ENCODE measurements at places on chromosomes 13 and 19. TPM values are rescaled to one million over a fixed set of nuclear protein-coding genes. Genes with fewer than 3 reads are reported as not detected.

- DNase-seq: peak; percentile 46
Observed at GRCh38 chr13:43159026-43159461, 135.7 kb downstream of the DNAJC15 start.

- DNase-seq: no peak
Observed at GRCh38 chr19:49880162-49880869, 2.8 kb downstream of the TBC1D17 start.

GRCh38 chr19:41689993-41690800, 2.1 kb upstream of the CEACAM7 start:
- no peak for DNase-seq

DNA sequence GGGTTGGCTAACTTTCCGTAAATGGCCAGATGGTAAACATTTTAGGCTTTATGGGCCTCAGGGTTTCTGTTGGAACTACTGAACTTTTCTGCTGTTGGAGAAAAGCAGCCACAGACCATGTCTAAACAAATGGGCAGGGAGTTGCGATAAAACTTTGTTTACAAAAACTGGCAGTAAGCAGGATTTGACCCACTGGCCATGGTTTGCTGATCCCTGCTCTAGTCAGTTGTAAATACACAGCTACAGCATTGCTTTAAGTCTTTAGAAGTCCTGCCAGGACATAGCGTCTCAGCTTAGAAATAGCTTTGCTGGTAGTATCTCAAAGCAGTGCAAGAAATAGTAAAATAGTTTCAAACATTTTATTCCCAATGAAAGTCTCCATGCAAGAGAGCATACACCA, 88.4 kb downstream of the NALCN start:
- no peak for DNase-seq

- peak; percentile 45 for DNase-seq
Observed at GRCh38 chr19:15815306-15815705, at the start of gene OR10H1. OR10H1 (minus strand) TSS chr19:15815664; CDS start chr19:15808037, 7,627 bp downstream.

- no peak for DNase-seq
Observed at GRCh38 chr19:17326595-17326966, 8.1 kb downstream of the ANO8 start.

- peak; percentile 99 for DNase-seq
Observed at GRCh38 chr13:44577236-44578066, 1.3 kb upstream of the TSC22D1 start.

- no peak for DNase-seq
Observed at GRCh38 chr19:18775586-18776287, 15.4 kb downstream of the COMP start.

ZNF761 gene
- total RNA-seq: 9.1 TPM

- no peak for DNase-seq
Observed at GRCh38 chr13:111948811-111949210, 118.1 kb upstream of the SOX1 start.

DNA sequence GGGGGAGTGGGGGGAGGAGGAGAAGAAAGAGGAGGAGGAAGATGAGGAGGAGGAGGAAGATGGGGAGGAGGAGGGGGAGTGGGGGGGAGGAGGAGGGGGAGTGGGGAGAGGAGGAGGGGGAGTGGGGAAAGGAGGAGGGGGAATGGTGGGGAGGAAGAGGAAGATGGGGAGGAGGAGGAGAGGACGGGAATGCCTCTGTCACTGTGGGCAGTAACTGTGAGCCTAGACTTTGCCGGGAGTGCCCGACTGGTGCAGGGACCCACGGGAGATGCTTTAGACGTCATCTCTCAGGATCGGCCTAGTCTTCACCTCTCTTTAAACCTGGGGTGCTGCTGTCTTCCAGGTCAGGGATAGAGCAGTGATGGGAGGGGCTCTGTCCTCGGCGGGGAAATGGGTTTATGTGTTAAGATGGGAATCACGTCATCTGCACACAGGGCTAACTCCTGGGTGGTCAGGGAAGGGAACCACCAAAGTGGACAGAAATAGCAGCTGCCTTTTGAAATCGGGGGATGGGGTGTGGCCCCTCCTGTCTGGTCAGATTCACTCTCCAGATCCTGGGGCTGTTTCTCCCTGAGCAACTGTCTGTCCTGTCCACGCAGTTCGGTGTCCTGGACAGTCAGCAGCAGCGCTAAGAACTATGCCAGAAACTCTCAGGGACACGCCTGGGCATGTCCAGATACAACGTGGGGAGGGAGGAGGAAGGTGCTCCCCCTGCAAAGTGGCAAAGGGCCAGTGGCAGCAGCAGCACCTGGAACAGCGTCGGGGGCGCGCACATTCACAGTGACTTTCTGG, 26.9 kb downstream of the GAS6 start:
- DNase-seq: peak; percentile 56

DNA sequence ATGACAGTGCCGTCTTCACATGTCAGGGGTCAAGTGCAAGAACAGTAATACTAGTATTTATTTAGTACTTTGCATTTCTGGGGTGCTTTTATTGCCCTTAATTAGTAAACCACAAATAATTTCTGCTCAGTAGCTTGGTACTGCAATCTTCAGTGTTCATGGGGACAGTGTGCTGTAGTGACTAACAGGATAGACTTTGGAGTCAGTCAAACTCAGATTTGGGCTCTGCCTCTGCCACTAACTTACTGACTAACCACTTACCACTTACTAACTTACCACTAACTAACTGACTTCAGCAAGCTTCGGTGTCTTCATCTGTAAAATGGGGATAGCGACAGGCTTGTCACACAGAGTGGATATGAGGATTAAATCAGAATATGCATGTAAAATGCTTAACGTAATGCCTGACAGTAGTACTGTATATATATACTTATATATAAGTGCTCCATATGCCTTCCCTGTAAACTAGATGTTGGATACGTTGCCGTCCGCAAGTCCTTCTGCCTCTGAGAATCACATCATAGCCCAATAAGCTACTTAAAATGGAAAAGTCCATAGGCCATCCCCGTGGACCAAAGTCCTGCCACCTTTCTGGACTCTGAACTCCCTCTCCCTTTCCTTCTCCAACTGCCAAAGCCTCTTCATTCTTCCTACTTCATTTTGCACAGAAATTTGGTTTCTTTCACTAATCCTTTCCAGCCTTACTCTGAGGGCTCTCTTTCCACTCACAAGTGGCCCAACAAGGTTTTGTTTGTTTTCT, 158.1 kb downstream of the ZIC5 start:
- no peak for DNase-seq

DNA sequence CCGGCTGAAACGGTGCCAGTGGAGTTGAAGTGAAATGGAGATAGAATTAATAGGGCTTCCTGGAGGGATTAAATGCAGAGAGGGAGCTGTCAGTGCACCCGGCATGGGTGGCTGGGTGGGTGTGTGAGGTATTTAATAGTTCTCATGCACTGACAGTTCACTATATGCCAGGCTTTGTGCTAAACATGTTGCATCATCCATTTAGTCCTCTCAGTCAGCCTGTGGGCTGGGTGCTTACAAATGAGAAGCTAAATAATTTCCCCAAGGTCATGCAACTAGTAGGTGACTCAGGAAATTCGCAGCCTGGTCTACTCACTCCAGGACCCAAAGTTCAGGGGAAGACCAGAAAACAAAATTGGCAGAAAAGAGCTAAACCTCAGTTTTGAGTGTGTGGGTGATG, 63.5 kb upstream of the SPATA13 start:
- no peak for DNase-seq

- peak; percentile 93 for DNase-seq
Observed at GRCh38 chr19:42401365-42402303, 11.5 kb upstream of the CNFN start.

DNA sequence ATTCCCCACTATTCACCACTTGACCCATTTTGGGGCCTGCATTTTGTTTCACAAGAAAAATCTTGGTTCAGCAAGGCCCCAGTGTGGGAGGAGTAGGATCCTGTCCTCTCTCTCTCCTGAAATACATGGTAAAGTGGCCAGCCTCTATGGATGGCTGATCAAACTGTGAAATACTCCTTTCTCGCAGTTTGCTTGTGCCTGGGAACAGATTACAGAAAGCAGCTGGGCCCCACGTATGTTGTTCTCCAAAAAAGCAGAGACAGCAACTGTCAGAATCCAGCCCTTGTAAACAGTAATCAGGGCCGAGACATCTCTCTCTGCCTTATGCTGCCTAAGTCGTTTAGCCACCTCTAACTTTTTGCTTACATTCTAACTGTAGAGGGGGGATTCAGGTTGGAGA, 61.0 kb upstream of the RAP2A start:
- no peak for DNase-seq

- DNase-seq: peak; percentile 90
Observed at GRCh38 chr13:113448885-113449692, 4.2 kb downstream of the ADPRHL1 start.

GRCh38 chr19:18436671-18437490, 1.1 kb downstream of the ISYNA1 start:
- DNase-seq: peak; percentile 95

ALG11 gene
- total RNA-seq: 2.9 TPM

DNA sequence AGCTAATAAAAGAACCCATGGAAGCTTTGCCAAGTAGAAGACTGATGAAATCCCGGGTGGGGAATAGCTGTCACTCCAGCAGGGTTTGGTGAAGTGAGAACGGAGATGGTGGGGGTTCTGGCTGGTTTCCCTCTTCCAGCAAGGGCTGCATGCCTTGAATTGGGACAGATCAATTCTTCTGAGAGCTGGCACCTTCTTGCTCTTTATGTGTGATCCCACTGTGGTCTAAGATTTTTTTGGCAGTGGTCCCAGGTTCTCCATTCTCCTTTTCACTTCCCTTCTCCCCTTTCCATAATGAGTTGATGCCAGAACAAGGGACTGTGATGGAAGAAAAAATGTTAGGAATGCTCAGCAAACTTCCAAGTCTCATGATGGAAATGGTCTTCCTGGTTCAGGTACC, 50.0 kb downstream of the TNFSF11 start:
- no peak for DNase-seq

DNA sequence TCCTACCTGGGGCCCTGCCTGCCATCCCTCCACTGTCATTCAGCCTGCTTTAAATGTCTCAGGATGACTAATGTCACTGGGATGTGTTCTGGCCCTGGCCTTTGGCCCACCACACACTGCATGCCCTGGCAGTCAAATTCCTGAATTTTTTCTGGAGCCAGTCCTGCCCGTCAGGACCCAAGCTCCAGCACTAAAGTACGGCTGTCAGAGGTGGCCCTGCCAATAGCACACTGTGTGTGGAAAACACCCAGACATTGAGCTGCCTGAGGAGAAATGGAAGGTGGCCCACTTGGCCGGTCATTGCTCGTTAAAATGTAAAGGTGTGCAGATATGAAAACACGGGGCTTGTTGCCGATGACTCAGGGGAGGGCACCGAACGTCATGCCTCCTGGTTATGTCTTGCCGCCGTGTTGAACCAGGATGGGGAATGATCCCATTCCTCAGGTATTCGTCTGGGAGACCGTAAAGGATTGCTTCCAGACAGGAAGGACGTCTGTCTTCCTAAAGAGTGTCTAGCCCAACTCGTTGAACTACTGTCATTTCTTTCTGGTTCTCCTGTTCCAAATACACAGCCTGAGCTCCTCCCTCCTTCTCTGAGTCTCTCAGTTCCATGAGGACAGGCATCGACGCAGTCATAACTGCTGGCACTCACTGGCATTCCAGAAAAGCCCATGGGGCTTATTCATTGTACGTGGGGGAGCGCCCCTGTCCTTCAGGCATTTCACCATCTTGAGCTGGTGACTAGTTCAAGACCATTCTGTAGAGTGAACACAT, 40.6 kb downstream of the COL4A2 start:
- DNase-seq: no peak

DNA sequence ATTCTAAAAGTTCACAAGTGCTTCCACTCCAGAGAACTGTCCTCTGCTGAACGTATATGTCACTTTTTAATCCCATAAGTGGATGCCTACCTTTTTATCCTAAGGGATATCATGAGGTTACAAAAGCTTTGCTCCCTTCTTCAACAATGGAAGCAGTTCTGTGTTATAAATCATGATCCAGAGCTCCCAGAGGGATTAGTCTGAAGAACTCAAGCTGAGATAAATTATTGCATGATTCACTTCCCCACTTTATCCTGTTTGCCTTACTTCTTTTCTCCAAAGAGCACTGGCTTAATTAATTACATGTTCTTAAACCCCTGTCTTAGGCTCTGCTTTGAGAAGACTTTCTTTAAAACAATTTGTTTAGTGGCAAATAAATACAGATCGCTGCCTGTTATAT, 246.7 kb downstream of the PCDH17 start:
- DNase-seq: no peak

DNA sequence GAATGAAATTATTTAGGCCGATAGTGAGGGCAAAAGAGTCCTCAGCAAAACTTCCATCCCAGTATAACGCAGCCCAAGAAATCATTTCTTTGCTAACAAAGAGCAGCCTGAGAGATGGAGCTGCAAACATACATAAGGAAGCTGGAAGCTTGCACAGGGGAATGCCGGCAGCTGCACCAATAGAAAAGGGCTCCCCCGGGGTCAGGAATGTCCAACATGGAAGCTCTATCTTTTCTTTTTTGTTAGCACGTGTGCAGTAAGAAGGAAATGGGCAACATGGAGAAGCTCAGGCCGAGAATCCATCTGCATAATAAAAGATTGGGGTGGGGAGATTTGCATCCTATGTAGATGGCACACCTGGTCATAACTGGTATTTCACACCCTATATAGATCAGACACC, 1363.5 kb upstream of the PCDH20 start:
- no peak for DNase-seq

- DNase-seq: no peak
Observed at GRCh38 chr19:2678044-2678671, 24.3 kb downstream of the GNG7 start.

IZUMO4 gene
- not detected for total RNA-seq

DNA sequence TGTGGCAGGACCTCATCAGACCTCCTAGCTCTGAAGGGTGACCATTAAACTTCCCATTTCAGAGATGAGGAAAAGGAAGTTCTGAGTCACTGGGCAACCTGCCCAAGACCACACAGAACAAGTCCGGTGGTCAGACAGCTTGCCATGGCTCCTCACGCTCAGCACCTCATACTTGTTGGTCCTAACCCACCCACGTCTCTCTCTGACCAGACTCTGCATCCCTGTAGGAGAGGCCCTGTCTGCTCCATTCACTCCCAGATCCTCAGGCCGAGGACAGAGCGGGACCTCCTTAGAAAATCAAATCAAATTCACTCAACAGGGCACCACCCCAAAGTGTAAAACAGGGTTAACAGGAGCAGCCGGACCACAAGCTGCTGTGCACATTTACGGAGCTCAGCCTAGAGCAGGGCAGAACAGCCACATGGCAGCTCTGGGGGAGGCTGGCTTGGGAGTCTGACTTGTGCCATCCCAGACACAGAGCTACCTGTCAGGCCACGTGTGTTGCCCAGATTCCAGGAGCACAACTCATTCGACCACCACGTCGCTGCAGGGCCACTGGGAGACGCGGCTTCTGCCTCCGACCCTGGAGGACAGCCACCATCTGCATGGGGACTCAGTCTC, 1.7 kb downstream of the MIER2 start:
- peak; percentile 46 for DNase-seq
